ENCODE measurements at places on chromosomes 6 and 20. TPM values are rescaled to one million over a fixed set of nuclear protein-coding genes. Genes with fewer than 3 reads are reported as not detected.

DNA sequence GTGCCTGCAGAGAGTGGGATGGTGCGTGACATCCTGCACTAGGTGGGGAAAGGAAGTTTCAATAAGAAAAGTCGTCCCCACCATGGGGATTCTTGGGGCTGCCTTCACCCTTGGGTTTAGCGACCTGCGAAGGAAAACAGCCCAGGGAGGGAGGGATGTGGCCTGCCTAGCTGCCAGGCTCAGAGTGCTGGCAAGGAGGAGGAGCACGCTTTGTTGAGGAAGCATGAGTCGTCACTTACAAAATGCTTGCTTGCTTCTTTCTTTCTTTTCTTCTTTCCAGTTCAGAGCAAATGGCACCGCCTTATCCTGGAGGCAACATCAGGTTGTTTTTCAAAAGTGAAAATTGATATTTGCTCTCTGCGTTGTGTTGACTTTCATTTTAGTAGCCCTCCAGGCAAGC lies 123.2 kb downstream of the TFAP2C start:
- H3K36me3 ChIP-seq, result no peaks in the 10 kb centered on the region
- H3K27me3 ChIP-seq, result no peaks in the 10 kb centered on the region
- no peaks in the 10 kb centered on the region for H3K4me1 ChIP-seq
- DNase-seq, result no peak
- H3K4me3 ChIP-seq, result no peak overlapping the region
- H3K27ac ChIP-seq, result no peak overlapping the region

GRCh38 chr6:66103954-66104353 lies 396.9 kb upstream of the EYS start:
- no peaks in the 10 kb centered on the region for H3K36me3 ChIP-seq
- no peak overlapping the region for H3K4me3 ChIP-seq
- no peak overlapping the region for H3K27ac ChIP-seq
- no peaks in the 10 kb centered on the region for H3K27me3 ChIP-seq
- DNase-seq, result no peak

DNA sequence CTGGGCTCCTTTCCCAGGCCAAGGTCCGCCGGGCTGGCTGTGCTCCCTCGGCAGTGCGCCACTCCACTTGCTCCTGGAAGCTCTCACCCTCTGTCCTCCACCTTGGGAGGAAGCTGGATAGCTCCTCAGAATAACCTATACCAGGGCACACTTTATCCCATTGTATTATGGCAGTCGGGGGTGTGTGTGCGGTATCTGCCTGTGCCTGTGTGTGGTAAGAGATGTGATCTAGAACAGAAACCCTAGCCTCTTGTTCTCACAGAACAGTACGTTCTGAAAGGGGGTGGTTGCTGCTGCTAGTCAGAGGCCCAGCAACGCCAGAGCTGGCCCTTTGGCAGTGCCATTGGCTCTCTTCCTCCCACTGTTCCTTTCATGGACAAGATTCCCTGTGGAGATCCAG lies 168.4 kb downstream of the TBXT start:
- no peaks in the 10 kb centered on the region for H3K27me3 ChIP-seq
- H3K27ac ChIP-seq, result no peak overlapping the region
- DNase-seq, result no peak
- no peaks in the 10 kb centered on the region for H3K4me1 ChIP-seq
- no peaks in the 10 kb centered on the region for H3K36me3 ChIP-seq

The LY6G6D gene
- total RNA-seq, result not detected

The PNPLA1 gene
- total RNA-seq, result 1.3 TPM

The PRSS35 gene
- total RNA-seq, result not detected

DNA sequence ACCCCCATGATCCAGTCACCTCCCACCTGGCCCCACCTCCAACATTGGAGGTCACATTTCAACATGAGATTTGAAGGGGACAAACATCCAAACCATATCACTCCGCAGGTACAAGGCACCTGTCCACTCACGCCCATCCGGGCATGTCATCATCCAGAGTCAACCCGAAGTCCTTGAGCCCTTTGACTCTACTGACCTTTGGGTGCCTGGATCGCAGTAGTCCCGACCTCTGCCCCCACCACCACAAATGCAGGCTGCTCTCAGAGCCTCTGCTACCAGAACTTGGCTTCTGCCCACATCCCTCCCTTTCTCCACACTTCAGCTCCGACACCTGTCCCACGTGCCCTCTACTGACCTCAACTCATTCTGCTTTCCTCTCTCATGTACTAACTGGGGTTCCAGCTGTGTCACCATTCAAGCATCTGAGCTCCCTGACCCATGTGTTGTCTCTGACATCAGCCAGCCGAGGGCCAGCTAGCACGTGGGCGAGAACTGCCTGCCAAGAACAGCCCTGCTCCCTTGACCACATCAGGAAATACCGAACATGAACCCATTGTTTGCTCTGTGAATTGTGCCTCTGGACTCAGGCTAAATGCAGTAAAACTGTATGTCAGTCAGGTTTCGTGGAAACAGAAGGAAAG lies 498.3 kb upstream of the SULF2 start:
- no peaks in the 10 kb centered on the region for H3K27me3 ChIP-seq
- H3K4me3 ChIP-seq, result no peak overlapping the region
- peak; percentile 61 for DNase-seq

- H3K36me3 ChIP-seq, result no peaks in the 10 kb centered on the region
- H3K4me1 ChIP-seq, result no peaks in the 10 kb centered on the region
- no peak overlapping the region for H3K27ac ChIP-seq
- H3K27me3 ChIP-seq, result no peaks in the 10 kb centered on the region
Observed at GRCh38 chr6:111173341-111173740, 86.0 kb downstream of the SLC16A10 start.

- peak; percentile 82 for DNase-seq
- no peak overlapping the region for H3K4me3 ChIP-seq
- no peaks in the 10 kb centered on the region for H3K27me3 ChIP-seq
- no peak overlapping the region for H3K27ac ChIP-seq
- no peaks in the 10 kb centered on the region for H3K4me1 ChIP-seq
- H3K36me3 ChIP-seq, result no peaks in the 10 kb centered on the region
Observed at GRCh38 chr20:23995905-23996666, 7.5 kb upstream of the GGTLC1 start.

DNA sequence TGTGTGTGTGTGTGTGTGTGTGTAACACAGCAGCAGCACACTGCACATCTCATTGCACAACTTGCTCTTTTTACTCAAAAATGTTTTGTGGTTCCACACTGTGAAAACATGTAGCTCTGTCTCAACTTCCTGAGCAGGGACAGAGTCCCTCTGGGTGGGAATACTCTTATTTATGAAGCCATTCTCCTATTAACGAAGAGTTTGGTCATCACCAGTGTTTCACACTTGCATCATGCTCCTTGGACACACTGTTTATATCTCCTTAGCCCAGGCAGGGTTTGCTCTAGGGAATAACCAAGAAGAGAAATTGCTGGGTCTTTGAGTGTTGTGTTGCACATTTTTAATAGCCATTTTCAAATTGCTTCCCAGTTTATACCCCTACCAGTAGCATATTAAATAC lies 53.6 kb downstream of the ZNF831 start:
- no peaks in the 10 kb centered on the region for H3K27me3 ChIP-seq
- no peak overlapping the region for H3K4me3 ChIP-seq
- H3K4me1 ChIP-seq, result peaks cover 5% of the 10 kb centered on the region

DNA sequence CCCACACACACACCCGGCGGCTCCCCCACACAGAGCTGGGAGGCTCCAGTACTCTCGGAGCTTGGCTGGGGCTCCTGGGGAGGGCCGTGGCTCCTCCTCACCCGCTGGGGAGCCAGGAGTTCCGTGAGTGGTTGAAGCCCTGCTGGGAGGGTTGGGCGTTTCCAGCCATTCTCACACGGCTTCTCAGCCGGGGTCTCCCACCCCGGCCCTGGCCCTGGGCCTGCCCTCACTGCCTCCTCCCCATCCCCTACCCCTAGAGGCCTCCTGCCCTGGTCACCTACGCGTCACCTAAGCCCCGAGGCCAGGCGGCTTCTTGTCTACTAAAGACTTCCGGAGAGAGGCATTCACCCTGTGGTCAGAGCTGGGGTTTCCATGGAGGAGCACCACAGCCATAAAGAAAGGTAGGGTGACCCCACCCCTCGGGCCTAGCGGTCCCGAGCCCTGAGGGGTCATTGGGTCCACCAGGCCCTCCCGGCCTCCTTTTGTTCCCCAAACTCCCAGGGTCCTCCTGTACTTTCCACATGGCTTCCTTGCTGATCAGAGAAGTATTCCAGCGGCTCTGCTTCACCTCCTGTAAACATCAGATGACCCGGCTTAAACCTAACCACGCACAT lies 99.3 kb downstream of the TTLL2 start:
- no peak overlapping the region for H3K27ac ChIP-seq
- DNase-seq, result no peak
- peaks cover 4% of the 10 kb centered on the region for H3K4me1 ChIP-seq
- no peak overlapping the region for H3K4me3 ChIP-seq

The SLC35D3 gene
- not detected for total RNA-seq

The SSTR4 gene
- total RNA-seq, result not detected

The DDO gene
- total RNA-seq, result 3.3 TPM

GRCh38 chr6:54291146-54291545 lies 17.1 kb upstream of the TINAG start:
- no peaks in the 10 kb centered on the region for H3K4me1 ChIP-seq
- no peak for DNase-seq
- no peak overlapping the region for H3K27ac ChIP-seq
- H3K4me3 ChIP-seq, result no peak overlapping the region

The MEI4 gene
- total RNA-seq, result not detected

DNA sequence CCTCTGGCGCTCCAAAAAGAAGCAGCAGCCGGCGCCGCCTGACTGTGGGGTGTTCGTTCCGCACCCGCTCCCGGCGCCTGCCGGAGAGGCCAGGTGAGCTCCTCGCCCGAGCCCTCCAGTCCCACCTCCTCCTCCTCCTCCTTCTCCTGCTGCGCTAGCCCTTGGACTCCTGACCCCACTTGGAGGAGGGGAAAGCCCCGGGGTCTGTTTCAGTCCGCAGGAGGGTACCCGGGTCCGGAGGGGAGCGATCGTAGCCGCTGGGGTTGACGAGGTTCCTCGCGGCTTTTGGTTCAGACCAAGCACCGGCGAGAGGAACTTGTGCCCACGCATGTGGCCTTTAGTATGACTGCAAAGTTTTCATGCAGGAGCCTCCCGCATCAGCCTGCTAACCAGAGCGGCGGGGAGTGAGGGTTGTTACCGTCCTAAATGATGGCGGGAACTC lies 493 bp downstream of the CRYBG1 start:
- peak; percentile 20 for DNase-seq
- no peaks in the 10 kb centered on the region for H3K27me3 ChIP-seq
- H3K36me3 ChIP-seq, result no peaks in the 10 kb centered on the region
- peak overlapping the region; percentile 75 for H3K4me3 ChIP-seq
- no peak overlapping the region for H3K27ac ChIP-seq

The SPTLC3 gene
- total RNA-seq, result 21.9 TPM

The ARMH2 gene
- not detected for total RNA-seq

DNA sequence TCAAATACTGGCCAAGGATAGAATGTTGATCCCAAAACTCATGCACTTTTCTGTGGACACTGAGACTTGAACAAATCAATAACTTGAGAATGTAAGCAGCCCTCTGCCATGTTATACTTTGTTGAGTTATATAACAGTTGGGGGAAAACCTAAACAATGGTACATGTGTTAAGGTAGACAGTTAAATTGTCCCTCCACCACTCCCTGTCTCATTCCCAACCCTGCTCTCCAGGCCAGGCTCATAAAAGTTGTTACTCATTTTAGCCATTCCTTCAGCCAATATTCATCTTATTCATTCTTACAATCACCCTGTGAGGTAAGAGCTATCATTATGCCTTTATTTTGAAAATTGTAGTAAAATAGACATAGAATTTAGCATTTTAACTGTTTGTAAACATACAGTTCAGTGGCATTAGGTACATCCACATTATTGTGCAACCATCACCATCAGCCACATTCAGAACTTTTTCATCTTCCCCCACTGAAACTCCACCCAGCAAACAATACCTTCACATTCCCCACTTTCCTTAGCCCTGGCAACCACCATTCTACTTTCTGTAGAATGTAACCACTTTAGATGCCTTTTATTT lies 38.2 kb upstream of the IER3 start:
- no peak overlapping the region for H3K4me3 ChIP-seq
- no peaks in the 10 kb centered on the region for H3K4me1 ChIP-seq
- no peaks in the 10 kb centered on the region for H3K36me3 ChIP-seq
- no peak for DNase-seq

GRCh38 chr6:29653452-29654038 lies 3.3 kb upstream of the MOG start:
- H3K27ac ChIP-seq, result no peak overlapping the region
- H3K4me1 ChIP-seq, result no peaks in the 10 kb centered on the region
- H3K27me3 ChIP-seq, result no peaks in the 10 kb centered on the region
- no peak for DNase-seq

The CTCFL gene
- not detected for total RNA-seq

The BMP5 gene
- total RNA-seq, result 4.8 TPM
